Pancreas (tissue), 10 donors: ENCODE measurements at places on chromosomes 3 and 15. TPM values are rescaled to one million over a fixed set of nuclear protein-coding genes. Genes with fewer than 3 reads are reported as not detected.

GRCh38 chr3:65537109-65537508, 501.6 kb downstream of the MAGI1 start:
- no peak for DNase-seq

DNA sequence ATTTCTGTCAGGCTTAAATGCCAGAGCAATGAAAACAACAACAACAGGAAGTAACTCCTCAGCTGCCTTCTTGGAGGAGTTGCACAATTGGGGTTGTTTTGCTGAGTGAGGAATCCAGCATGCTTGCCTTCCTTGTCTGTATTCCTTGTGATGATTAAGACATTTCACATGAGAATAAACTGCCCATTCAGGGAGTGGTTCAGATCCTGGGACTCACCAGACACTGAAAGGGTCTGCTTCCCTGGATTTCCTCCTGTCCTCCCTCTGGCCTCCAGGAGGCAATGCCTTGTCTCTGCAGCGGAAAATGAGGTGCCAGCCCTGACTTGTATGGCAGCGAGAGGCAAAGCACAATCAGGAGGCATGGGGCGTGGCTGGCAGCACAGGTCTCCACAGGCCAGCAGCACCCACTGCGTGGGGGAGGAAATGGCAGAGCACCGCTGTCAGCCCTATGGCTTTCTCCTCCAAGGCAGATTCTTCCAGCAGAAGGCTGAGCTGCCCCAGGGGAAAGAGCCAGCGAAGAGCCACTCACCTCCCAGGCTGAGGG, 41.5 kb downstream of the RBP2 start:
- no peak for DNase-seq

Gene CAMK1
- polyA plus RNA-seq: 23.7 TPM

- no peak for DNase-seq
Measured at GRCh38 chr3:184549796-184550577, 11.6 kb upstream of the EPHB3 start.

Gene SNURF
- 8.6 TPM for polyA plus RNA-seq

DNA sequence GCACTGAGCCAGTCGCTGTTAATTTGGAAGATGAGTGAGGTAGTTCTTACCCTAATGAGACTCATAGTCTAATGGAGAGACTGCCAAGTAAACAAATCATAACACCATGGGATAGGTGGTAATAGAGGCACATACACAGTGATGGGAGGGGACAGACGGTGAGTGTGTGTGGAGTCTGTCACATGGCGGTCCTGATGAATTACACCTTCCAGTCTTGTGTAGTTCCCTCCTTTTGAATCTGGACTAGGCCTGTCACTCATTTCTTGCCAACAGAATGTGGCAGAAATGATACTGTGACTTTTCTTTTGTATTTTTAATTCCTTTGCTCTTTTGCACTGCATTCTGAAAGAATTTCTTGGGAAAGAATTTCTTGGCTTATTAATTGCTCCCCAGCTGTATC, 78.1 kb downstream of the NR1D2 start:
- no peak for DNase-seq

DNA sequence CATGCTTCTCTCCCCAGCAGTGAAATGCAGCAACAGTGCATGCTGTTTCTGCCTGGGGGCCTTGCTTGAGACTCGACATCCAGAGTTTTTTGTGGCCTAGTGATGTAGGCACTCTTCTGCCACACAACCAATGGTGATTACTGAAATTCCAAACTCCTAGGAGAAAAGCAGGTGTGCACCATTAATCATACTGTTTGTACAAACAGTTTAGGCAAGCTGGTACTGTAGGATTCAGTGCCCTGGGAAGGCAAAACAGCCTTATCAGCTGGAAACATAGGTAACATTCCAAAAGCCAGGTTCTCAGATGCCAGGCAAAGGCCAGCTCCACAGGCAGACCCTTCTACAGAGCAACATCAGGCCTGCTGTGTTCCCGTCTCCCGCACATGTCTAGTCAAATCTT, 17.5 kb upstream of the RBP1 start:
- no peak for DNase-seq

DNA sequence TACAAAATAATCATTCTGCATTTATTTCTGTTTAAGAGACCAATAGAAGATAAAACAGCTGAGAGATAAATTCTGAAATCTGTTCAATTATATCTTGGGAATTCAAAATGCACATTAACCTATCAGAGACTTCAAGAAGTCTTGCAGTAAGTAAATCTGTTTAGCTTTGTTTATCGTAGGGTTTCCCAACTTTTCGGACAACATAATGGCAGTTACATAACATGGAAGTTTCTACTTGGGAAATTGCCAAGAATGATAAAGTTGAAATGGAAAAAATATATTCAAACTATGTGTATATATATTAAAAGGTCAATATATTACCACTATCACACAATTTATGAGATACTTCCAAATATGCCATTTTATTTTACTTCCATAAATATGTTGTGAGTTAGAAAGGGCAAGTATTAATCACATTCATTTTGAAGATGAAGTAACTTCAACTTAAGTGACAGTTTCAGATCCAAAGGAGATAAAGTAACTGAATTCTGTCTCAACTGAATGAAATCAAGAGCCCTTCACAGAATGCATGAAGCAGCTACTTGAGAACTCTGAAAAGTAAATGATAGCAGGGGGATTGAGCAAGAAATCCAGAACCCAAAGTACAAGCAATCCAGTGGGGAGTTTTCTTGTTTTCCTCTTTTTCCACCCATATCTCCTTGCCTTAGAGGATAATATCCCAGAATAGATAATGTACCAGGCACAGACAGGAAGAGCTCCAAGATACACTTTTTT, 108.8 kb downstream of the PLOD2 start:
- DNase-seq: no peak

DNA sequence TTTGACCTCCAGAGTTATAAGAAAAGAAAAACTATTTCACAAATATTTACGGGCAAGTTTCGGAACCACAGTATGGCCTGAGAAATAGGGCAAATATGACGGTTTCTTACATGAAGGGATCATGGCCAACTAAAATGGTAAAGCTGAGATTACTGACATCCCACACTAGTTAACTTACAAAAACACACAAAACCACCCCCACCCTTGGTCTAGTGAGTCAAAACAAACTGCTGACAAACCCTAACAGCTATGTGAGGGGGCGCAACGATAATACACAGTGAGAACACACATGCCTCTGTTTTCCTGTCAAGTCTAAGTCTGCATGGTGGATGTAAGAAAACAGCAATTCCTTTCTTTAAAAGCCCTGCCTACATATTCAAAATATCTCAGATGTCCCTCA, 32.3 kb downstream of the CBLB start:
- no peak for DNase-seq

Gene GMPS
- 12.6 TPM for polyA plus RNA-seq

DNA sequence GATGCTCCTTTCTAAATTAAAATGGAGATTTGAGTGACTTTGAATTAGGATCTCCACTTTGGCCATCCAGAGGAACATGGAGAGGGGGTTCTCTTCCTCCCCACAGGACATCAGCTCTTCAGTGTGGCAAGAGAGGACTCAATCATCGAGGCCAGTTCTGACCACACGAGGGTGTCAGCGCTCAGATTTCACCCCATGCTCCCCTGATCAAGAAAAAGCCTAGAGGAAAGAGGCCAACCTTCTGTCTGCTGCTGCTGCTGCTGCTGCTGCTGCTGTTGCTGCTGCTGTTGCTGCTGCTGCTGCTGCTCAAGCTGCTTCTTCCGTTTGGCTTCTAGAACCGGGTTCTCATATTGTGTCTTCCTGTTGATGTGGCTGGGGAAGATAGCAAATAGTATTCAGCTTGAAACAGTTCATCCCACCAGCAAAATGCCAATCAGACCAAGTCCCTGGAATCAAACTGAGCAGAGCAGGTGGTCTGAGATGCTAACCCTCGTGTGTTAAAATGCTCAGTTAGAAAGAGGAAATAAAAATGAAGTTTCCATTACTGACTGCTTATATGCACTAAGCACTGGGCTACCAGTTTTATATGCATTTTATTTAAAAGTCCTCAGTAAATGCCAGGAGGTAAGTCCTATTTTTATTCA, 599.0 kb downstream of the MAGI1 start:
- DNase-seq: peak; percentile 15

Gene ABHD17C
- 2.9 TPM for polyA plus RNA-seq

Gene KLF13
- polyA plus RNA-seq: 18.7 TPM

DNA sequence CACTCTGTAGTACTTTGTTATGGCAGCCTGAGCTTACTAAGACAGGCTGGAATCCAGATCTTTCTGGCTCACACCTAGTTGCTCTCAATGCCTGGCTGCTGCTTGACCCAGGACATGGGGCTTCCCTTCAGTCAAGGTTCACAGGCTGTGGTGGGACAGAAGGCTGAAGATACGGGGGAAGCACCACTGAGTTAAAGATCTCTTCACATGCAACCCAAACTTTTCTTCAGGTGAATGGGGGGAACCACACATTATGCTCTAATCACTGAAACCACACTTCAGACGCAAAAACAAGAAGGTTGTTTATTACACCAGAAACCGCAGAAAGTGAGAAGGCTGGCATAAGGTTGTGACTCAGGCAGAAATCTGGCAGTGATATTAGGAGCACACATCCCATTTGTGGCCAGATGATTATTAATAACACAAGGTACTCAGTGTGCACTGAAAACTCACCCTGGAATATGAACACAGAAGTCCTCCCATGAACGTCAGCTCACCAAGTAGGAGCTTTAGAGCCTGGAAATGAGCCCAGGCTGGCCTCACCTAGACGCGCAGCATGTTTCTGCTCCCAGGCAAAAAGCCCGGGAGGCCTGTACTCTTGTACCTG, 230.5 kb upstream of the CHRNA7 start:
- no peak for DNase-seq

Gene SYNPR
- not detected for polyA plus RNA-seq

- DNase-seq: no peak
Measured at GRCh38 chr3:185646382-185647133, 60.5 kb downstream of the SENP2 start.

GRCh38 chr15:96997538-96997937, 667.0 kb downstream of the NR2F2 start:
- no peak for DNase-seq

Gene HCN4
- 0.30 TPM for polyA plus RNA-seq

GRCh38 chr15:91413142-91413541, 313.1 kb downstream of the SV2B start:
- no peak for DNase-seq

GRCh38 chr15:68651916-68652525, 73.2 kb downstream of the CORO2B start:
- no peak for DNase-seq

- DNase-seq: no peak
Measured at GRCh38 chr3:148954981-148955380, 36.4 kb upstream of the GYG1 start.

GRCh38 chr3:171157980-171158379, 131.5 kb upstream of the SLC2A2 start:
- no peak for DNase-seq

- no peak for DNase-seq
Measured at GRCh38 chr15:74179983-74180880, 6.7 kb downstream of the ISLR start.

Gene ZNF860
- 0.49 TPM for polyA plus RNA-seq

- no peak for DNase-seq
Measured at GRCh38 chr3:167483708-167484475, 10.1 kb upstream of the SERPINI2 start.

DNA sequence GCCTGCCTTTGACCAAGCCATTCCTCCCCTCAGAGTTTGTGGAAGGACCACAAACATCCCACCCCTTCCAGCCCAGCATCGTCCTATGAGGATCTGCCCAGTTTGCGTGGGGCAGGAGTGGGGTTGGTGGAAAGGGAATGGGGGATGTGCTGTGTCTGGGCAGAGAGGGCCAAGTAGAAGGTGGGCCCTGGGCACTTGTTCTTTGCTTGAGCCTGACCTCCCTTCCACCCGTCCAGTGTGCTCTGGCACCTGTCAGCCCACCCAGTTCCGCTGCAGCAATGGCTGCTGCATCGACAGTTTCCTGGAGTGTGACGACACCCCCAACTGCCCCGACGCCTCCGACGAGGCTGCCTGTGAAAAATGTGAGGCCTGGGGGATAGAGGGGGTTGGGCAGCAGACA, 10.3 kb downstream of the SPINT1 start:
- no peak for DNase-seq

- DNase-seq: no peak
Measured at GRCh38 chr15:47945872-47946650, 174.7 kb upstream of the SLC24A5 start.

Gene USP50
- not detected for polyA plus RNA-seq

Gene TLR9
- polyA plus RNA-seq: 0.27 TPM

Gene TF
- polyA plus RNA-seq: 3.9 TPM

Gene CACNA2D2
- 19.5 TPM for polyA plus RNA-seq

GRCh38 chr3:194824701-194825111, 139.0 kb downstream of the FAM43A start:
- no peak for DNase-seq

Gene SH2D7
- polyA plus RNA-seq: 0.15 TPM

GRCh38 chr3:78507196-78507984, 1260.4 kb downstream of the ROBO1 start:
- DNase-seq: no peak

Gene RAB6B
- 3.1 TPM for polyA plus RNA-seq
